GM13976 (cell line): ENCODE measurements at places on chromosomes 3 and 15.

DNA sequence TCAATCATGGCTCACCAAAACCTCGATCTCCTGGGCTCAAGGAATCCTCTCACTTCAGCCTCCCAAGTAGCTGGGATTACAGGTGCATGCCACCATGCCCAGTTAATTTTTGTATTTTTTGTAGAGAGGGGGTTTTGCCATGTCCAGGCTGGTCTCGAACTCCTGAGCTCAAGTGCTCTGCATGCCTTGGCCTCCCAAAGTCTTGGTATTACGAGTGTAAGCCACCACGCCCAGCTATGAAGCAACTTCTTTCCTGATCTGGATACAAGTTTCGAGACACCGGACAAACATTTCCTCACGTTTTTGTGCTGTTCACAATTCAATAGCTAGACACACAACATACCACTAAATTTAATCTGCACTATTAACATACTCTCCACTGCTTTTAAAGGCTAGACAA is 3.4 kb upstream of the SYNM start:
- DNase-seq, result no peak

DNA sequence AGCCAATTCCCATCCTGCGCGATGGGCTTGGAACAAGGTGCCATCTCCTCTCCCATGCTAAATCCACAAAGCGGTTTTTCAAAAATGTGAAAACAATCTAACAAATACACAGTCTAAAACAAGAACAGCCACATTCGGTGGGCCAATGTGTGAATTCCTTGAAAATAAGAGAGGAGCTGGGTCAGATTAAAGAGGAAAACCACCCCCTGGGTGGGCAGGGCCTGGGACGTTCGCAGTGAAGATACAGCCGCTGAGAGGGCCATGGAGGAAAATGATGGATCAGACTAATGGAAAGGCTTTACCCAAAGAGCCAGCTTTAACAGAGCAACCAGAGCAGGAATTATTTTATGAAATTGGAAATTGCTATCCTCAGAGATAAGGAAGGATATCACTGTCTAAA is 27.4 kb downstream of the PRR20G start:
- no peak for DNase-seq

- no peak for DNase-seq
These were observed 16.1 kb downstream of the C3orf22 start for GRCh38 chr3:126542340-126543241.

- DNase-seq, result no peak
These were observed 15.8 kb upstream of the FAM174B start for GRCh38 chr15:92671406-92671805.

DNA sequence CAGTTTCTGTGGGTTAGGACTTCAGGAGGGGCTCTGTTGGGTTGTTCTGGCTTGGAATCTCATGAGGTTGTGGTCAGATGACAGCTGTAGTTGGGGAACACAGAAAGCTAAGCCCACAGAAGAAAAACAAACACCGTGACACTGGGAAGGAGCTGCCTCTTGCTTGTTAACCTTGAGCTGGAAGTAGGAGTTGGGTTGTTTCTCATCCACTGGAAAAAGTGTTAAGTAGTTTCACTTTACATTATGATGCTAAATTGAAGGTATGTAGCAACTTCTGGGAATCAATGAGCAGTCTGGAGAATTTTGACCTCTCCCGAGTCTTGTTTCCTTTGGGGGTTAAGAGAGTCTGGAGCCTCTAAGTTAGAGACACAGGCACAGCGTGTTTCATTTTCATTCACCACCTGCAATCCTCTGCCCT is 20.4 kb downstream of the HACD3 start:
- no peak for DNase-seq

GRCh38 chr15:91942720-91943394 is 89.3 kb downstream of the SLCO3A1 start:
- DNase-seq, result no peak

DNA sequence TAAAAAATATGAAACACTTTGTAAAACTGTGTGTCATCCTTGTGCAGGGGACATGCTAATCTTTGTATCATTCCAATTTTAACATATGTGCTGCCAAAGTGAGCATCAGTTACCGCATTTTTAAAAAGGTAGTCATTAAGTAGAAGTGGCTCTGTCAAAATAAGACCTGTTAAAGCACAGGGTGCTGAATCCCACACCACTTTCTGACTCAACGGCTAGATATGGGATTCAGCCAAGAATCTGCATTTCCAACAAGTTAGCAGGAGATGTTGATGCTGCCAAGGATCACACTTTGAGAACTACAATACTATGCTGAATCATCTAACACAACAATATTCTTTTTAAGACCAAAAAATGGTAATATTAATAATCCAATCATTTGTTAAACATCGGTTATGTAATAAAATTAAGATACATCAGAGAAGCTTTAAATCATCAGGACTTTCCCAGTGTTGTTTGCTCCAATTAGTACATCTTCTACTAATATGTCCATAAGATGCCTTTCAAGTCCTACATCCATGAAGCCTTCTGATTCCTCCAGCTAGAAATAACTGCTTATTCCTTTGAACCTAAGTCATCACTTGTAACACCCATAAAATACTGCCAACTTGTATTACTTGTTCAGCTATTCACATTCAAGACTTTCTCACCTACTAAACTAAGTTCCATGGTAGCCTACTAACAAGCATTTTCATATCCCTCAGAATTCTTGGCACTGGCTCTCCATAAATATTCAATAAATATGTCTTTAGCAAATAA is 71.1 kb downstream of the TBL1XR1 start:
- no peak for DNase-seq

DNA sequence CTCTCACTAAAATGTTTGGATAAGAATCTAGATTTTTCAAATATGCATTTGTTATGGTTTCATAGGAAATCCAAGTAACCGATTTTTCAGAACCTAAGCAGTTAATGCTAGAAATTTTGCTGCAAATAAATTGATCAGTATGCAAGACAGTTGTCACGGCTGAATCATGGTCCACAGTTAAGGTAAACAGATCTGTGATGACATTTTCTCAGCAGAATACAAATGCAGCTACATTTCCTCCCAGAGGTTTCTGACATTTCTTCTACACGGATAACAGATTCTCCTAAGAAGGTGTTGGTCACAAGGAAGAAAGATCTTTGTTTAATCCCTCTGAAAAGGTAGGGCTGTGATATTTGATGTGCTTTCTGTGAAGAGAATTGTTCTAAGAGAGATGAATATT is 36.9 kb downstream of the ARNT2 start:
- DNase-seq, result no peak

DNA sequence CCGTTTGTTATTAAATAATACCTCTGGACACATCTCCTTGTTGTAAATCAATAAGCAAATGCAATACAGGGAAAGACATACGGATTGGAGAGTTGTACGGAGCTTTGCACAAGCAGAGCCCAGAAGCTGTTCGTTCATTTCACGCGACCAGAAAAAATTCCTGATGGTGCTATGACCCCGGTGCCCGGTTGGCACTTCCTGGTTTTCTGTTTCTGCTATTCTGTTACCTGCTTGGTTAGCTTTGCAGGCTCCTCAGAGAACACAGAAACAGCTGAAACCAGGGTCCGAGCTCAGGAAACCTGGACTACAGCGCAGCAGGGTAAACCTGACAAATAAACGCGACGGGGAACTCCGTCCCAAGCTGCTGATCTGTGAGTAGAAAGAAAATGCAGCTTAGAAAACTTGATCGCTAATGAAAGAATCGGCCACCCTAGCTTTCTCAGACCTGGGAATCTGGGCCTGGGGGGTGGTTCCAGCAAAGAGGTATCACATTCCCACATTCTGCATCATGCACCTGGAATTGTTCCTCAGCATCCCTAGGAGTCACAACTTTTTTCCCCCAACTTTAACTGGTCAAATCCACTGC is 845 bp downstream of the CNTN3 start:
- DNase-seq, result no peak

GRCh38 chr3:191217301-191217700 is 18.3 kb downstream of the OSTN start:
- no peak for DNase-seq

DNA sequence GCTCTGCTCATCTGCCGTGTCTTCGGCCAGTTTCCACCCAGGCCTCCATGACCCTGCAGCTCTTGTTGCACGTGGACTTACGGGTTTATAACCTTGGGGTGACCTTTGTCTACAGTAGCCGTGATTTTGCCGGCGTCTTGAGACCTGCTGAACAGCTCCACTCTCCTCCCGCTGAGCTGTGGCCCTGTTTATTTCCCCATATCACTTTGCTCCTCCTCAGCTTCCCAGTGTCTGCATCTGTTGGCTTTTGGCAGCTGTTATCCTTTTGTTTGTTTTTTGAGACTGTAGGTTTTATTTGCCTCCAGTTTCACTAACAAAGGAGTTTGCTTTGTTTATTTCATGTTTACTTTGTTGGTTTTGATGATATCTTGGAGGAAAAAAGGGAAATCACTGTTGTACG is 29.3 kb upstream of the SLC28A1 start:
- DNase-seq, result no peak

GRCh38 chr3:132344666-132345280 is 27.6 kb downstream of the ACP3 start:
- DNase-seq, result no peak

- no peak for DNase-seq
These were observed 40.6 kb downstream of the RGMA start for GRCh38 chr15:93048426-93048721.

- DNase-seq, result no peak
These were observed 63.1 kb downstream of the ARNT2 start for GRCh38 chr15:80467311-80467714.

- no peak for DNase-seq
These were observed 4.0 kb downstream of the GCSAM start for GRCh38 chr3:112128843-112129727.

DNA sequence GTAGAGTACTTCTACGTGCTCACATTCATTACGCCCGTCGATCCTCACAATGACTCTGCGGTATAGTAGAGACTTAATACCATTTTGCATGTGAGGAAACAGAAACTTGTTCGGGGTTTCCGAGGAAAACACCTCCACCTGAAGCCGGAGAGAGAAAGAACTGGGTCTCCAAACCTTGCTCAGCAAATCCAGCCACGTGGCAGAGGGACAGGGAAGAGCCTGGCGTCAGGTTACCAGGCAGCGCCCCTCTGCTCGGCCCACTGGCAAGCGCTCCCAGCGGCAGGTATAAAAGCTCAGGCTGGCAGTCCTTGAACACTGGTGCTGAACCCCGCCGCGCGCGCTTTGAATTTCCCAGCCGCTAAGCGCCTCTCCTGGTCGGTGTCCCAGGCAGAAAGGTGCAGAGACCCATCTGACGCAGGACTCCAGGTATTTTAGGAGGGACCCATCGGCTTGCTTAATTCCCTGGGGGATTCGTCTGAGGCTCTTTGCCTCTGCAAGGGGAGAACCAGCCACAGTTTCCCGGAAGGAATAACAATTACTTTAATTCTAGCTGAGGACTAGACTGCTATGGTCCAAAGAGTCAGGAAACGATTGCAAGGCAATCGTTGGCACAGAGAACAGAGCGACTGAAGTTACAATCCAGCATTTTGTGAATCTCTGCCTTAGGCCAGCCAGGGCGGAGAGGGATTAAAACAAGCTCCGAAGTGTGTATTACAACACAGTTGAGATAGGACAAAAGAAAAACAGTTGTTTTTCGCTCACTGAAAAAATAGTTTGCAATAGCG is at the start of gene C2CD4A:
TSS of gene C2CD4A (plus strand) at position 315 of the 785 bp plus-strand sequence. CDS start 637 bp downstream, outside the sequence.
- peak; percentile 49 for DNase-seq

DNA sequence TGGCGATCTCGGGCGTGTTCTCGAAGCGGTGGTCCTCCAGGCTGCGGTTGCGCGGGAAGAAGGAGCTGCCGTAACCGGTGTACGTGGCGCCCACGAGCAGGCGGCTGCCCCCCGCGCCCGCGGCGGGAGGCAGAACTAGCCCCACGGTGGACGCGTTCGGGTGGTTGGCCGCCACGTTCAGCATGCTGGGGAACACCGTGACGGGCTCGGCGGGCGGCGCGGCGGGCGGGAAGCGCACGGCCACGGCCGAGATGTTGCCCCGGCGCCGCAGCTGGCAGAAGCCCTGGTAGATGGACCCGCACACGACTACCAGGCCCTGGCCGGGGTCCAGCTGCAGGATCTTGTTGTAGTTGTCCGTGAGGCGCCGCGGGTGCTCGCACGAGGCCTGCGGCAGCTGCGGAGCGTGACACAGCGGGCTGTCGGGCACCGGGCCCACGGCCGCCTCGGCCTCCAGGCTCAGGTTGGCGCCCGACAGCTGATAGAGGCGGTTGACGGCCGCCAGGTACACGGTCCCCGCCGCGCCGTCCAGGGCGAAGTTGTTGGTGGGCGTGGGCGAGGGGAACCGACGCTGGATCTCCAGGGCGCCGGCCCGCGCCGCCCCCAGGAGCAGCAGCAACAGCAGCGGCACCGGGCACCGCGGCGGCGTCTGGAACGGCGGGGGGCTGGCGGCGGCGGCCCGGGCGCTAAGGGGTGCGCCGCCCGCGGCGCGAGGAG is 397 bp downstream of the PLXND1 start:
- peak; percentile 65 for DNase-seq

DNA sequence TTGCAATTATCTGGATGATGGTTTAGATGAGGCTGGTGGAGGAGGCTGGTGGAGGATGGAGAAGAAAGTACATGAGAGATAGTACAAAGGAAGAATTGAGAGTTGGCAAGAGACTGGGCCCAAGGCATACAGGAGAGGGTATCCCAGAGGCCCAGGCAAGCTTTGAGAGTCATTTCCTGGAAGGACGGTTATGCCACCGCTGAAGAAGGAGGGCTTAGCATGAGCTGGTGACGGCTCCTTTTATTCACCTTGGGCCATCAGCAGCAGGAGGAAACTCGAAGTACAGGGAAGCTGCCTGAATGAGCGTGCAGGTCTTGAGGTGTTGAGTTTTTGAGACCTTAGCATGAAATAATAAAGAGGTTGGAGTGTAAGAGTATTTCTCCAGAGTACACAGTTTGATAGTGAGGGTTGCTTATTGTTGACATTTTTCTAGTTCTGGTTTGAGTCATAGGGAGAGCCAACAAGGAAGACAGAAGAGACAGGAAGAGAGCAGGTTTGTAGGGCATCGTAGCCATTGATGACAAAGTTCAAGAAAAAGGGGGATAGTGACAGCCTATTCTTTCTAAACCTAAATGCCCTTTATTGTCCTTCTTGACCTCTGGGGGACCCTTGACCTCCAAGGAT is 13.8 kb downstream of the THSD4 start:
- DNase-seq, result no peak

- no peak for DNase-seq
These were observed 12.0 kb downstream of the DNASE1L3 start for GRCh38 chr3:58198804-58199203.

DNA sequence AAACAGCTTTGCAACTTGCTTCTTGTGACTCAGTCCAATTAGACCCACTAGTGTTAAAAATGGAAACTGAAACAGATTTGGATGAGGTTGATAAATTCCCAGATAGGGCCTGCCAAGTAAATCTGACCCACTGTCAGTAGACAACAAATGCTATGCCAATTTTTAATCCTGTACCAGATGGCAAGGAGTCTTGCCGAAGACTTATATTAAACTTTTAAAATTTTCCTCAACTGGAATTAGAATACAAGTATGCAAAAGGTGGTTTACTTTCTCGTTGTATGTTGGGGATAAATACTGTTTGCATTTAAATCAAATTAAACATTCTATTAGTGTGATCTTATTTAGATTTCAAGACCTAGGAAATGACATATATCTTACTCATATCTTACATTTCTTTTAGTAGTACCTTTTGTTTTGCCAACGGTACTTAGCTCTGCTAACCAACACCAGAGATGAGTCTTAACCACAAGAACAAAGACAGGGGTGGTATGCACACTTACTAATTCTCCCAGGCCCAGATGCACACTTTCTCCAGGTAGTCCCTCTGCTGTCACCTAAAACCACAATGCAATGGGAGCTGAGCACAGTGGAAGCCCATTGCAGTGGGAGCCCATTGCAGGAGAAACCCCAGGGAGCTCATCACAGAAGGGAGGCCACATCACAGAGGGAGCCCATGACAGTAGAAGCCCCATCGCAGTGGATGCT is 77.8 kb downstream of the WWTR1 start:
- no peak for DNase-seq

- no peak for DNase-seq
These were observed 972.0 kb downstream of the TUSC7 start for GRCh38 chr3:117681619-117682018.
